Stimulated activated CD4-positive, alpha-beta T cell treated with anti-CD3 and anti-CD28 coated beads, TNF-alpha, amount 100 ng/mL, for 1 hour (primary cell): ENCODE measurements at places on chromosomes 5 and 9.

- DNase-seq = no peak
These were observed at the start of gene TGFBI for GRCh38 chr5:136028782-136029742. TGFBI (plus strand) TSS chr5:136028988; CDS start chr5:136029056, 68 bp downstream.

- no peak for DNase-seq
These were observed 113.8 kb upstream of the CPEB4 start for GRCh38 chr5:173774271-173774761.

DNA sequence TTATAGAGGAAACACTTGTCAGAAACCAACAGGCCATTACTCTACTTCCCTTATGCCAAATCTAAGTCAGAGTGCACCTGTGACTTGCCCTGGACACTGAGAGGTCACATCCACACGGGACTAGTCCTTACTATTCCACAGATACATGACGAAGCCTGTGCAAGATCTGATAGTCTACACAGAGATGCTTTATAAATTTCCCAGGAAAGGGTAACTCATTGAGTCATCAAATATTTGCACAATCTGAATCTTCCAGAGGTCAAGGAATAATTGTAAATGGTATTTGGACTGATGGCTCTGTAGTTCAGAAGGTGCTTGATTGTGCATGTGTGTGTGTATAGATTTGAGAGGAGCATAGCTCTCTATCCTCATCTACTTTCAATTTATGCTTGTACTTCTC lies 55.2 kb upstream of the JAK2 start:
- DNase-seq = no peak

GRCh38 chr9:86703346-86703745 lies 244.0 kb downstream of the GAS1 start:
- no peak for DNase-seq

DNA sequence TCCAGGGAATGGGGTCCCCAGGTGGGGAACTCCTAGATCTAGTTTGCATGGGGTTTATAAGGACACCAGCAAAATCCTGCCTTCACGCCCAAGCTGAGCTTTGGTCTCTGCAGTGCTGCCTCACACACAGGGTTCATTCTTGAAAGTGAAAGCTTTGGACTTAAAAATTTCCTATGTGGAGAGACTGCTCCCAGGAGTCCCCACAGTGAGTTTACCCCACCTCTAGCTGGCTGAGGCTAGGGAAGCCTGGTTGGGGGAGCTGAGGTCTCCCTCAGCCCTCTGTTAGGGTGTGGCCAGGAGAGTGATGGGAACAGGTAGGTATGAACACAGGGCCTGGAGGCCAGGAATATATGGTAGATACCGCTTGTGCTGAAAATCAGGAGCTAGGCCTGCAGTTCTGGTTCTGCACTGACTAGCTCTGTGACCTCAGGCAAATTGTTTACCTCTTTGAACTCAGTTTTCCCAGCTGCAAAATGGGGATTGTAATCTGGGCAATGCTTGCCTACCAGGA lies 41.5 kb upstream of the LARP1 start:
- no peak for DNase-seq

- DNase-seq = no peak
These were observed 220.9 kb downstream of the GADD45G start for GRCh38 chr9:89825669-89826068.

GRCh38 chr9:85130260-85130659 lies 460.7 kb downstream of the NTRK2 start:
- DNase-seq = no peak

- peak; percentile 14 for DNase-seq
These were observed 1.7 kb downstream of the ADAMTS16 start for GRCh38 chr5:5141625-5142525.

GRCh38 chr9:91347377-91347776 lies 14.3 kb downstream of the AUH start:
- no peak for DNase-seq

DNA sequence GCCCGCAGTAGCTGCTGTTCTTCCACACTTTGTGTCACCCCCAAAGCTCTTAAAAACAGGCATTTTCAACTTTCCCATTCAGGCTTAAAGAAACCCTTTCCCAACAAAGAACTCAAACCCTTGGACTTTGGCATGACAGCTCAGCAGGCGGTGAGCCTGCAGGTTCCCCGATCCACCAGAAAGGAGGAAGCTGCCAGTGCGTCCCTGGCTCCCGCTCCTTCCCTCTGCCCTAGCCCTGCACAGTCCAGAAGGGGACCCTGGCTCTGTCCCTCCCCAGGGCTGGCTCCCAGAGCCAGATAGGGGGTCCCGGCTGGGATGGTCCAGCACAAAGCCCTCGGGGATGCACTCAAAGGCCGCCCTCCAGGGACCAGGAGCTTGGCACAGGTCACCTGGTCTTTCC lies 9.6 kb downstream of the SLC9A3 start:
- no peak for DNase-seq

DNA sequence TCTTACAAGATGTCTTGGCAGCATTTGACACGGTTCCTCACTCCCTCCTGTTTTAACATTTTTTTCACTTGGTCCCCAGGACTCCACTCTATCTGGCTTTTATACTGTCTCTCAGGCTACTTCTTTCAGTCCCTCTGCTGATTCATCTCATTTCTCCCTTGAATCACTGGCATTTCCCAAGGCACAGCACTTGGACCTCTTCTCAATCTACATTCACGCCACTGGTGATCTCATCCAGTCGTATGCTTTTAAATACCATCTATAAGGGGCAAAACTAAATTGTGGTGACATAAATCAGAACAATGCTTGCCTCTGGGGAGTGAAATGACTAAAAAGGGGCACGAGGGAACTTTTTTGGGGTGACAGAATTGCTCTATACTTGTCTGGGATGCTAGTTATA lies 47.1 kb downstream of the MAPKAP1 start:
- DNase-seq = no peak
